ENCODE measurements at places on chromosomes 2 and 18.

DNA sequence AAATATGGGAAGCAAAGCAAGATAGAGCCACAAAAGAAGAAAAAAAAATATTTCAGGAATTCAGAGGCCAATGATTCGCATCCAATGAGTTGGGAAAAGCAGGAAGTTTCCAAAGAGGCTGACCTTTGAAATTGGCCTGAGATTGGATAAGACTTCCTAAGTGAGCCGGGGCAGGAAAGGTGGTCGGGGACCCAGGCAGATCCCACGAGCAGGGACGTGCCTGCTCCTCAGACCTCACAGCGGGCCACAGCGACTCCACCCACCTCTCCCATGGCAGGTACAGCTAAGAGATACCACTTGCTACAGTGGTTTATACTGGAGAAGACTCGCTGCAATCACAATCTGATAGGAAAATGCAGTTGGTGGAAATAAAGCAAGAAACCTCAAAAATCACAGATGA lies 102.8 kb upstream of the SALL3 start:
- no peak for DNase-seq

DNA sequence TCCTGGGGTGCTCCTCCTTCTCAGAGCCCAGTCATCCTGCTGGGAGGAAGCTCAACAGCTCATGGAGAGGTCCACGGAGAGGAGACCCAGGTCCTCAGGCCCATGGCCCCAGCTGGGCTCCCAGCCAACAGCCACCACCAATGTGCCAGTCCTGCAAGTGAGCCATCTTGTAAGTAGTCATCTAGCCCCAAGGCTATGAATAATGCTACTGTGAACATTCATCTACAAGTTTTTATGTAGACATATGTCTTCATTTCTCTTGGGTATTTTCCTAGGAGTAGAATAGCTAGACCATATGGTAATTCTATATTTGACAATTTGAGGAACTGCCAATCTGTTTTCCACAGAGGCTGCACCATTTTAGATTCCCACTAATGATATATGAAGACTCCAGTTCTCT lies 166.1 kb downstream of the MTCL1 start:
- DNase-seq: peak; percentile 92

- DNase-seq: no peak
These were observed 25.7 kb downstream of the FAM168B start for GRCh38 chr2:131067465-131068125.

DNA sequence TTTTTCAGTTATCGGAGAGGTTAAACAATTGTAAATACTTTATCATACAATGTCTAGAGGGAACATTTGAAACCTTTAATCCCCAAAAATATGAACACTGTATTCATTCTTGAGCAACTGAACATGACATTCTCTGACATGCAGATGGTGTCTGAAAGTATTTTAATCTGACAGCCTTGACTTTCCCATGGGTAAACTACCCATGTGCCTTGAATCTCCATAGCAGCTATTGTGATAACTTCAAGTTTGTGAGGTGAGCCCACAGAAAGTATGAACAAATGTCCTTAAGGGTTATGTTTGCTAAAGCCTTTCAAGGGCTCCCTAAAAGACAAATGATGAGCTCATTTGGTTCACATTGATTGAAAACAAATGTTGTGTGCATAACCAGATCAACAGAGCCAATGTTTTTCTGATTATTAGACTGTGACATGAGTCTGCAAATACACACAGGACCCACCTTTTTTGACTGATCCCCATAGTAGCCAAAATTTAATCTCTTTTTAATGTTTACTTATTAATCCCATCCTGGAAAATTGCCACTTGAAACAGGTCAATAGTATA lies 1326.0 kb downstream of the LRP1B start:
- no peak for DNase-seq

GRCh38 chr2:75326645-75327044 lies 127.3 kb upstream of the TACR1 start:
- DNase-seq: no peak

DNA sequence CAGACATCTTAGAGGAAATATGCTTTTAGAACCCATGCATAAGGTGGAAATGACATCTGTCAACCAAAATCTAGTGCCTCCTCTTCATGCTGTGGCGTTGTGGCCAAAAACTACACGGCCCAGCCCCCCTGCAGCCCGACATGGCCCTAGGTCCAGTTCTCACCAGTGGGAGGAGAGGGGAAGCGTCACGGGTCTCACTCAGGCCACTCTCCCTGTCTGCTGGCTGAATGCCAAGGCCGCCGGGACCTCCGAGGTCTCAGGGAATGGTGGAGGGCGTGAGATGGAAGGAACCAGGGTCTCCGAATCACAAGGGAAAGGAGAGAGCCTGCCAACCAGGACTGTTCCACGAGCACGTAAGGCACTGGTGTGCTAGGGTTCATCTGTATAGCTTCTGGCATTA lies 361.0 kb downstream of the ANAPC1 start:
- no peak for DNase-seq

DNA sequence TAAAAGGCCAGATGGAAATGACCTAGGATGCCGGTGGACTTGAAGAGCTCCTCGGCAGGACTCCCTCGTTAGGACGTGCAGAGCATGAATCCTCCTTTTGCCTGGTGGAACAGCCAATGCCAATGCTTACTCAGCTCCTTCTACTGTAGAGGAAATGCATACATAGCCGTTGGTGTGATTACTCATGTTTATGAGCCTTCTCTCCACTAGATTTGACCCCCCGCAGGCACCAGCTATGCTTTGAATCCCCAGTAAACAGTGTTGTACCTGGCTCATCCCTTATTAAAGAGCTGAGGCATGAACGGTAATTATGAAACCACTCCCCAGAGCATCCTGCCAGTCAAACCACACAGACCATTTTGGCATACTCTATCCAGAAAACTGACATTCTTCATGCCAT lies 172.8 kb downstream of the ANTXR1 start:
- peak; percentile 85 for DNase-seq

GRCh38 chr2:127161176-127162136 lies 54.5 kb upstream of the BIN1 start:
- DNase-seq: no peak

- DNase-seq: no peak
These were observed 32.8 kb downstream of the MAIP1 start for GRCh38 chr2:199988151-199988550.

DNA sequence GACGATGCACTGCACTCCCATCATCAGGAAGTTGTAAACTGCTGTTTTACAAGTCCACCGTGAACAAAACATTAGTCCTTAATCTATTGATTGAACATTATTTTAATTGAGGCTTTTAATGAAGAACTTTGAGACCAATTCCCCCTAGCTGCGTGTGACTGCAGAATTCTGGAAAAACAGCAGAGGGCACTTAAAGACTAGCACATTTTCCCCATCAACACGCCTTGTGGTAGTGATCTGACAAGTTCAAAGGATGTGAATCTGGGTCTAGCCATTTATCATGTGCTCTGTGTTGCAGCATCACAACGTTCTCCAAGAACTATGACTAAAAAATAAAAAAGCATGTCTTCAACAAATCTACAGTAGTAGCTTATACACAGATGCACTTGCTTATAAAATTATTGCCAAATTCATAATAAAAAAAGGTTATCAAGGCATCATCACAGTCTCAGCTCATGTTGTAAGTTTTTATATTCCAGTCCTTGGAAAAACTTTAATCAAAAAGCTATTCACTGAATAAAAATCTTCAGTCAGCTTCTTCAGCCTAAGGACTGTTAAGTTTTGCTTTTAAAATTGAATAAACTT lies 35.8 kb downstream of the SKOR2 start:
- DNase-seq: peak; percentile 47

GRCh38 chr2:198545411-198545810 lies 741.0 kb downstream of the PLCL1 start:
- DNase-seq: no peak

- no peak for DNase-seq
These were observed 163.3 kb downstream of the KLHL29 start for GRCh38 chr2:23548143-23548769.

DNA sequence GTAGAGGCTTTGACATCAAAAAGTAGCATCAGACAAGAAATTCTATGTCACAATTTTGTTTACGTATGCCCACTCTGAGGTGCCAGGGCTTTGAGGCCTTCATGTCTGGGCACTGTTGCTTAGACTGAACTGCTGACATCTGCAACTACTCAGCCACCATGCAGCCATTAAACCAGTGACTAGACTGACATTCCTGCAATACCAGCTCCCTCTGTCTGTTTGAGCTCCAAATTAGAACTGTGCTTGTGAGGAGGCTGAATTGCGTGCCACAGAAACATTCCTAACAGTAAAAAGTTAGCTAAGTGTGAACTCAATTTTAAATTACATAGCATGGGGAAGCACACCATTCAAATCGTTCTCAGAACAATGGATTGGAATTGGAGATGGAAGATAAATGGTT lies 163.2 kb downstream of the INSIG2 start:
- DNase-seq: no peak

- DNase-seq: no peak
These were observed 20.1 kb upstream of the RMDN2 start for GRCh38 chr2:37904993-37905392.

DNA sequence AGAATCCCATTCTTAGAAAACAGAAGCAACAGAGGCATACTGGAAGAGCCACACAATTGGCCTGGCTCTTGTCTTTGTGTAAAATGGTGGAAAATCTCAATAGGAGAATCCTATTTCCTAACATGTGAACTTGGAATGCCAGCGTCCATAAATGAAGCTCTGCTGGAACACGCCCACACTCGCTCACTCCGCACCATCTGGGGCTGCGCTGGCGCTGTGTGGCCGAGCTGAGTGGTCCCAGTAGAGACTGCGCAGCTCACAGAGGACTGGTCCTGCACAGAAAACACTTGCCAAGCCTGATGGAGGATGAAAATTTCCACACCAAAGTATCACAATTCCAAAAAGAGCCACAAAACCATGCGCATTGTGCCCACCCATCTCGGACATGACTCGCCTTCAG lies 56.2 kb downstream of the PXDN start:
- no peak for DNase-seq

DNA sequence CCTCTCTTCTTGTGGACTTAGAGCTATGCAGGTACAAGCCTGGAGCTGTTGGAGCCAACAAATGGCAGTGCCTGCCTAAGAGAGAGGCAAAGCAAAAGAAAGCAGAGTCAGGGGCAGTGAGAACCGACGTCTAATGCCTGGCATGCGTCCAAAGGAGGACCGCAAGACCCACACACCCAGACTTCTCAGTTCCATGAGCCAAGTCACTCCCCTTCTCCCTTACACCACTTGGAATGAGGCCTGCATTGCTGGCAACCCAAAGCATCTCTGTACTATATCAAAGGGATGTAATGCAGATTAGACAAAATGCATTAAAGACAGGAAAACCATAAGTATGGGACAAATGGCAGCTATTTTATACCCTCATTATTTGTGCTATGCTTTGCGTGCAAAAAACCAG lies 49.9 kb upstream of the RNU4ATAC start:
- DNase-seq: peak; percentile 41

GRCh38 chr2:70471129-70471528 lies 82.5 kb downstream of the TGFA start:
- DNase-seq: no peak

- no peak for DNase-seq
These were observed 105.4 kb downstream of the ETAA1 start for GRCh38 chr2:67502346-67503065.

GRCh38 chr2:174802459-174802858 lies 38.2 kb upstream of the CHRNA1 start:
- peak; percentile 80 for DNase-seq

GRCh38 chr2:177929662-177930522 lies 142.7 kb downstream of the PDE11A start:
- DNase-seq: no peak

DNA sequence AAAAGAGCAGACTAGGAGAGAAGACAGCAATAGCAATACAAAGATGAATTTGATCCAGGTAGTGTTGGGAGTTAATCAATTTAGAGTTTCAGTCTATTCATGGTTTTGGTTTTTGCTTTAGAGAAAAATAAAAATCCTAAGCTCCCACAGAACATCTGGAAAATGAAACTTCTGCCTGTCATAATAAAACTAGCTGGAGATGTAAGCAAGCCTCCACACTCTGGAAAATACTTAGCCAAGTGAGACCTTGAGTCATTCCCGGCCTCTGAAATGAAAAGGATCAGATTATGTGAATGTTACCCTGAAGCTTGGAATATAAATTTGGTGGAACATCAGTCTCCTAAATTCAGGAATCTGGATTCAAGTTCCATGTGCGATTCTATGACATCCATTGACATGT lies 485.6 kb upstream of the SPRED2 start:
- DNase-seq: no peak

- no peak for DNase-seq
These were observed 382.6 kb downstream of the CDH2 start for GRCh38 chr18:27794181-27794926.

DNA sequence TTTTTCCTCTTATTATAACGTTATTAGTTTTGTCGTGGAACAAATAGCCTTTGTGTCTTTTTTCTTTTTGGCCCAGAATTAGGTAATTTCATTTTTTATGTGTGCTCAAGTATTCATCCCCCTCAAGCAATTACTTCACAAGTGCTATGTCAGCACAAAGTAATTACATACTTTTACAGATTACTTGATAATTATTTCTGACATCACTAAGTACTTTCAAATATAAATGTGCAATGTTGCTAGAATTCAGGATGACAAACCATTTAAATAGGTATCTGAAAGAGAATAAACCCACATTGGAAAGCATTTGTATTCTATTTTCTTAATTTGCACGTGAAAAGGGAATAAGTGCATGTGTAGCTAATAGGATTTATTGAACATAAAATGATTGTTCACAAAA lies 238.2 kb downstream of the CDH7 start:
- no peak for DNase-seq

DNA sequence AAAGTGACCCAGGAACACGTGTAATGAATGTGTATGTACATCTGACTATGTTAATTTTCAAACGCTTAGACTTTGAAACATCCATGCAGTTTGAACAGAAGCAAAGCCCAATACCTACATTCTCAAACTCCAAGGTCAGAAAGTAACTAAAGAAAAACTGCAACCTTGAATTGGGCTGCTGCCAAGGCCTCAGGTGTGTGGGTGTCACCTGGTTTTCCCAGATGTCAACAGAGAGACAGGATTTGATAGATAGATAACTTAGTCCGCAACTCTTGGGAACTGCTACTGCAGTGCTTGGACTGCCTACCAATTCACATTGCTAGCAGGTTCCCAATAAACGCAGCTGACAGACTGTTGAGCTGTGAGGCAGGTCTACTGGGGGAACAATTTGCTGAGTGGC lies 78.7 kb upstream of the PAPOLG start:
- DNase-seq: no peak

DNA sequence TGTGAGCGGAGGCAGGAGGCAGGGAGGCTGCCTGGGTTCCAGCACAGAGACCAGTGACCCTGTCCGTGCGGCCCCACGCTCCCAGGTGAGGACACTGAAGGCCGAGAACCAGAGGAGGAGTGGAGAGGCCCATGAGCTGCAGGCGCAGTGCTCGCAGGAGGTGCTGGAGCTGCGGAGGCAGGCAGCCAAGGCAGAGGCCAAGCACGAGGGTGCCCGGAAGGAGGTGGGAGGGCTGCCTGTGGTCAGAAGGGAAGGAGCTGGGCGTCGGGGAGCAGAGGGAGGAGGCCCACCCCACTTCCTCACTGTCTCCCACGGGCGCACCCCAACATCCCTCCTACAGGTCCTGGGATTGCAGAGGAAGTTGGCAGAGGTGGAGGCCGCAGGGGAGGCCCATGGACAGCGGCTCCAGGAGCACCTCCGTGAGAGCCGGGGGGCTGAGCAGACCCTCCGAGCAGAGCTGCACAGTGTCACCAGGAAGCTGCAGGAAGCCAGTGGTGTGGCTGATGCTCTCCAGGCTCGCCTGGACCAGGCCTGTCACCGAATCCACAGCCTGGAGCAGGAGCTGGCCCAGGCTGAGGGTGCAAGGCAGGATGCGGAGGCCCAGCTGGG lies 33.0 kb upstream of the SNED1 start:
- DNase-seq: no peak

GRCh38 chr2:20130160-20130560 lies 78.7 kb upstream of the LAPTM4A start:
- no peak for DNase-seq

- DNase-seq: no peak
These were observed 335.5 kb upstream of the NT5C1B start for GRCh38 chr2:18924886-18925285.
